Fibroblast of skin of right biceps (primary cell): ENCODE measurements at places on chromosomes 4 and X.

DNA sequence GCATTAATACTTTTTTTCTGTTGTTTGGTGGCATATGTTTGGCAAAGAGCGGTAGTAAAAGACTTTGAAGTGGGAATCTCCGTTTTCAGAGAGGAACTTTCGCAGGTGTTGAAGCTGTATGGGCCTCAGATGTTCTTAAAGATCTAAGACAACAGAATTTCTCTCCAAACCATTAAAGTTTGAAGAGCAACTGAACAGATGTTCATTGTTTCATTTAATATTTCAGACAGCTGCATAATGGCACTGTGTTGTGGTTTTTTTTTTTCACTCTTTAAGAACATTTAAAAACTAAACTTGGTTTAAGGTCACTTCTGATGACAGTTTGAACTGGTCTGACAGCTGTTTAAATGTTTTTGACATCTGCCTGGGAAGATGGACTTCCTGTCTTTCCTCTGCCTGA, 882.7 kb upstream of the PCDH10 start:
- DNase-seq = no peak

- DNase-seq = peak; percentile 31
Measured at GRCh38 chr4:154158361-154159155, 333.0 kb downstream of the DCHS2 start.

GRCh38 chr4:183610613-183611012, 48.4 kb downstream of the RWDD4 start:
- DNase-seq = peak; percentile 30

DNA sequence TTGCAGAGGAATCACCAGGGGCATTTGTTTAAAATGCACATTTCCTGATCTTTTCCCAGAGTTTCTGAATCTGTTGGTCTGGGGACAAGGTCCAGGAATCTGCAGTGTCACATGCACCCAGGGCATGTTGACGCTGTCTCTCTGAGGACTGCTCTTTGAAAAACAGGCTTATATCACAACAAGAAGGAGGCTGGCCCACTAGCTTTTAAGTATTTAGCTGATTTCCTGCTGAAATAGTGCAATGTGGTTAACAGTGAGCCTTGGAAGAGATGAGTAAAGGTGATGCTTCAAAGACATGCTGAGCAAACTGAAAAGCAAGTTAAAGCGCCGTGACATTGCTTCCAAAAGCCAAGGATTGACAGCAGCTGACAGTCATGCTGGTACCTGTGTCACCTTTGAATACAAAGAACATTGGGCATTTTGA, 18.6 kb upstream of the SEPSECS start:
- no peak for DNase-seq

DNA sequence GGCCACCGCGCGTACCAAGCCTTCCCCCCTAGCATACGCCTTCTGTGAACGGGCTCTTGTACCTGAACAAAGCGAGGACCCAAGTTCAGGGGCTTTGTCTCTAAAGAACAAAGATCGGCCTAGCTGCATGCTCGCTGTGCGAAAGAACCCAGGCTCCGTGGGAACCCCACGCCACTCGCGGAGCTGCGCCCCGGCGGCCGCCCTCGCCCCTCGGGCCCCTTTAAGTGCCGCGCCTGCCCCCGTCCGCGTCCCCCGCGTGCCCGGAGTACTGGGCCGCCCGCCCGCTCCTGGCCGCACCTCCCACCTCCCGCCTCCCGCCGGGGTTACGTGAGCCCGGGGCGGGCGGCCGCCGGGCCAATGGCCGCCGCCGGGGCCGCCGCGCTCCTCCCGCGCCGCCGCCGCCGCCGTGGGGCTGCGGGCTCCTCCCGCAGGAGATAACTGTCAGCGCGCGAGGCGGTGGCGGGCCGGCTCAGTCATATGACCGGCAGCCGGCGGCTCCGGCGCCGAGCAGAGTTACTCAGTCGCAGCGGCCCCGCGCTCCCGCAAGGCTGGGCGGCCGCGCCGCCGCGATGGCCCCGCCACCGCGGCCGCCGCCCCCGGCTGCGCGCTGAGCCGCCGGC, at the start of gene FNIP2:
TSS of gene FNIP2 (plus strand) at position 472 of the 620 bp plus-strand sequence. CDS start 187 bp downstream, outside the sequence.
- DNase-seq = peak; percentile 80

DNA sequence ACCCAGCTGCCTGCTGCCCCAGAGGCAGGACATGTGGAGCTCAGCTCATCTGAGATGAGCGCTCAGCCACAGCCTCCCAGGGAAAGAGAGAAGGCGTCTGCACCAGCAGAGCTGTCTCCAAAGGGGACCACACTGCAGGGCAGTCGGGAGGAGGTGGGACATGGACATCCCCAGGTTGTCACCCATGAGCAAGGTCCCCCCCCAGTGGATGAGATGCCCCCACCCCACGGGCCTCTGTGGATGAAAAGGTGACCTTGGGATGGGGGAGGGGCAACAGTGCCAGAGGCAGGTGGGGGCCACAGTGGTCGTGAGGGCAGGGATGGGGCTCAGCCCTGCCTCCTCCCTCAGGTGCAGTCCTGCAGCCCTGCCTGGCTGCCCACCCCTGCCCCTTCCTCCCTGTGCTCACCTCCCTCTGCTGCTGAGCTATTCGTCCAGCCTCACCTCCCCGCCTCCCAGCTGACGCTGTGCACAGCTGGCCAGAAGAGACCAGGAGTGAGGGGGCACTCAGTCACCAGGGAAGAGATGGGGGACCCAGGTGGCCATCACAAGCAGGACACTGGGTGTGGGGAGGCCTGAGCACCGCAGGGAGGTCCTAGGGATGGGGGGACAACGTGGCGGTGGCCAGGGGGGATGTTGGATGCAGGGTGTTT, 9.3 kb downstream of the NKX1-1 start:
- DNase-seq = no peak

- DNase-seq = no peak
Measured at GRCh38 chrX:48559636-48560035, 14.6 kb upstream of the RBM3 start.

DNA sequence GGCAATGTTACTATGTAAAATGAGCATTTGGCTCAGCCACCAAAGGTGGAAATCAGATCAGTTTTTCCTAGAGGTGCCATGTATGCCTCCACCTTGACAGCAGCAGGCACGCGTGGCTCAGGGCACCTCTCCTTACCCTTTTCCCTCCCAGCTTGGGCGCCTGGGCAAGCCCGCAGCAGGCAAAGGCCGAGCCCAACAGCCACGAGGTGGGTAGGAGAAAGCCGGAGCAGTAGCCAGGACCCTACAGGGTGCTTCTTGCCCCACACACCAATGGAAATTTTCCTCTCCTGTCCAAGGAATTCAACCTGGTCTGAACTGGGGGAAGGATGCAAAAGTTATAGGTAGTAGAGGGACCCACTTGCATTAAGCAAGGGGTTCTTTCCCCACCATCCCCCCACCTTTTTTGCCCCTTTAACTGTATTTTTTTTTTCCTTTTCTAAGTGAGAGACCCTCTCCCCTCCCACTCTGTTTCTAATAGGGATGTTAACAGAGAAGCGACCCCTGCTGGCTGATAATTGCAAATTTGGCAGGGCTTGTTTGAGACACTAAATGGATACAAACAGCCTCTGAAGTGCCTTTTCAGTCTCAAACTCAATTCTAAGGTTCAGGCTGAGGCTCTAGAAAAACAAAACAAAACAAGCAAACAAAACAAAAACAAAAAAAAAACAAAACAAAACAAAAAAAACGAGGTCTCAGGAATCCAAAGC, 895.1 kb downstream of the PCDH18 start:
- DNase-seq = peak; percentile 1

GRCh38 chr4:180953572-180953971, 1289.6 kb upstream of the TENM3 start:
- DNase-seq = no peak

GRCh38 chrX:41875142-41875541, 48.2 kb downstream of the CASK start:
- DNase-seq = peak; percentile 10

GRCh38 chr4:48997962-48998361, 11.9 kb downstream of the CWH43 start:
- DNase-seq = no peak

- peak; percentile 47 for DNase-seq
Measured at GRCh38 chr4:127501103-127501502, 131.7 kb upstream of the INTU start.

DNA sequence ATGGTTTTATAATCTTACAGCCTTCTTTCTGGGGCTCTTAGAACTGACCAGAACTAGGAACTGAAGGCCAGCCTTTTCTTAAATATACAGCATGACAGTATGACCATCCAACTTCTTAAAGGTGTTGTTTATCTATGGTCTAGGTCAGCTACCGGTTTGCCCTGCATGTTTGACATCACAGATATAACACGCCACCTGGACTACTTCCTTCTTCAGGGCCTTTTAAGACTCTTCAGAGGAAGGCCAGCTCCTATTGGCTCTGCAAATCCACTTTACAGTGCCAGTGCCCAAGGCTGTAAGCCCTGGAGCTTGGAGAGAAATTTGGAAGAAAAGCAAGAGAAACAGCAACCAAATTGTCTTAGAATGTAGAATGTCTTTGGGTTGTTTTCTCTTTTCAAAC, 185.5 kb downstream of the MGST2 start:
- no peak for DNase-seq

DNA sequence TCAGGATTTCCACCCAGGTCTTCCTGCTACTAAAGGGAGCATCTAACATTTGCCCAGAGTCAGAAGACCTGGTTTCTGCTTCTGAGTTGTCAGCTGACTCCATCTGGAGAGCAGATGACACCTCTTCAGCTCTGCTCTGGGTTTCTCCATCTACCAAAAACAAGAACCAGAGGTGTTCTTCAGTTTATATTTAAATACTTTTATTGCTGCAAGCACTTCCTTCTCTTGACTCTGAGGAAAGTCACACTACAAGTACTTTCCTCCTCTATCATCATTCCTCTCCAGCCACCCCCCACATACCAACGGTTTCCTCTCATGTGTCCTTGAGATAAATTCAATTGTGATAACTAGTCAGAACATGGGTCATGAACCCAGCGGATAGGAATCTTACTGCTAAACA, 88.4 kb downstream of the PPP3CA start:
- peak; percentile 71 for DNase-seq

GRCh38 chrX:23803931-23804381, 21.0 kb downstream of the SAT1 start:
- DNase-seq = peak; percentile 29

DNA sequence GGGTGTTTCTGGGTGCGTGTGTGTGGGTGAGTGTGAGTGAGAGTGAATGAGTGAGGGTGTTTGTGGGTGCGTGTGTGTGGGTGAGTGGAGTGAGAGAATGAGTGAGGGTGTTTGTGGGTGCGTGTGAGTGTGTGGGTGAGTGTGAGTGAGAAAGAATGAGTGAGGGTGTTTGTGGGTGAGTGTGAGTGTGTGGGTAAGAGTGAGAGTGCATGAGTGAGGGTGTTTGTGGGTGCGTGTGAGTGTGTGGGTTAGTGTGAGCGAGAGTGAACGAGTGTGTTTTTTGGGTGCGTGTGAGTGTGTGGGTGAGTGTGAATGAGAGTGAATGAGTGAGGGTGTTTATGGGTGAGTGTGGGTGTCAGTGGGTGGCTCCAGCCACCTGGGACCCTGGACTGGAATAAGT, 1676.1 kb upstream of the TENM3 start:
- no peak for DNase-seq

- no peak for DNase-seq
Measured at GRCh38 chr4:71240094-71240493, 98.7 kb upstream of the SLC4A4 start.

DNA sequence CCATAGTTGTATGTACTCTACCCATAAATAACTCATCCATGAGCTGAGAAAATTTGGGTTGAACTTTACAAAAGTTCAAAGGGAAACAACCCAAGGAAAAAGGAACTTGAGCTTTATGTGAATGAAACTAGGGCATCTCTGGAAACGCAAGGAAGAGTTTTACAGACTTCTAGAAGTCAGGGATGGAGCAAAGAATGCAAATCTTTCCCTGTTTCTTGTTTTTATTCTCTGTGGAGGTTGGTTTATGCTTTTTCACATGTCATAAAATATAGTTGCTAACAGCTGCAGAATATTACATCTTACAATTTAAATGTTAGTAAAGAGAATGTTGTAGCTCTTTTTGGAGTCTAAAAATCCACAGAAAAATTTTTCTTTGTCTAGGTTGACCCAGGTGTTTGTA, 754.1 kb downstream of the PCDH7 start:
- no peak for DNase-seq

GRCh38 chr4:23324021-23324690, 565.7 kb downstream of the PPARGC1A start:
- peak; percentile 57 for DNase-seq

- DNase-seq = peak; percentile 55
Measured at GRCh38 chrX:148380650-148381561, 119.5 kb upstream of the AFF2 start.

DNA sequence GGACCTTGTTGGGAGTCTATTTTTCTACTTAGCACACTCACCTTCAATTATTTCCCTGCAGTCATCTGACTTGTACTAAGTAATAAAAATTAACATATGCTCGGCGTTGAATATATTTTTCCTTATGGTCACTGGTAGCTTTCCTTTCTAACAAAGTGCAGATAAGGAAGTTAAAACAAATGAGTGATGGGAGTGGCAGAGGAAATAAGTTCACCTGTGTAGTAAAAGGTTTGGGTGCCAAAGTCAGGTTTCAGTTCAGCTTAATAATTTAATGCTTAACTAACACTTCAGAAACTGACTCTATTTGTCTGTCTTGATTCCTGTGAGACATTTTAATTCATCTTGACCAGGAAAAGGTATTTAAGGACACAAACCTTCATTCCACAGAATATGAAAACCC, 184.4 kb downstream of the PCDH7 start:
- DNase-seq = no peak

DNA sequence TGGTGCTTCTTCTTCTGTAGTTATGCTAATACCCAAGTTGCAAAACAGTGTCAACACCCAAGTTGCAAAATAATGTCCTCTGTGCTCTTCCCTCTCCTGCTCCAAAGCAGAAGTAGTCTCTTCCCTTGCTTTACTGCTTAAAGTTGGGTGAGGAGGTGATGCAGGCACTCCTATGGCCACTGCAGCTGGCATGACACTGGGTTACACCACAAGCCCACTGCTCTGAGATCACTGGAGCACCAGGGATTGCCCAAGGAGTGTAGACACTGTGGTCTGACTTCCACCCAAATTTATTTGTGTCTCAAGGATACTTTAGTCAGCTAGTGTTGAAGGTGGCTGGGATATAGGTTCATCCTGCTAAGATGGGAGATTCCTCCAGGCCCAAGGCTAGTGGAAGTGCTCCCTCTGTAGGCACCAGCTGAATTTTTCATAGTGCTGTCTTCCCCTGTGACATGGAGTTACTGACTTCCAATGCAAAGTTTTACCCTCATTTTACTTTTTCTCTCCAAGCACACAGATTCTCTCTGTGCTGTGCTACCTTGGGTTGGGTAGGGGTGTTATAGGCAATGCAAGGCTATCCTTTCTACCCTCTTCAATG, 196.2 kb upstream of the TENT5D start:
- no peak for DNase-seq
